ENCODE measurements at places on chromosomes 3 and 15. TPM values are rescaled to one million over a fixed set of nuclear protein-coding genes. Genes with fewer than 3 reads are reported as not detected.

LRRC28 gene
- 19.6 TPM for total RNA-seq

KCNAB1 gene
- under 0.01 TPM for total RNA-seq

ANKRD34C gene
- under 0.01 TPM for total RNA-seq

PLA2G4D gene
- not detected for total RNA-seq

UNC13C gene
- 0.33 TPM for total RNA-seq
